ENCODE measurements at places on chromosomes 6 and 20.

DNA sequence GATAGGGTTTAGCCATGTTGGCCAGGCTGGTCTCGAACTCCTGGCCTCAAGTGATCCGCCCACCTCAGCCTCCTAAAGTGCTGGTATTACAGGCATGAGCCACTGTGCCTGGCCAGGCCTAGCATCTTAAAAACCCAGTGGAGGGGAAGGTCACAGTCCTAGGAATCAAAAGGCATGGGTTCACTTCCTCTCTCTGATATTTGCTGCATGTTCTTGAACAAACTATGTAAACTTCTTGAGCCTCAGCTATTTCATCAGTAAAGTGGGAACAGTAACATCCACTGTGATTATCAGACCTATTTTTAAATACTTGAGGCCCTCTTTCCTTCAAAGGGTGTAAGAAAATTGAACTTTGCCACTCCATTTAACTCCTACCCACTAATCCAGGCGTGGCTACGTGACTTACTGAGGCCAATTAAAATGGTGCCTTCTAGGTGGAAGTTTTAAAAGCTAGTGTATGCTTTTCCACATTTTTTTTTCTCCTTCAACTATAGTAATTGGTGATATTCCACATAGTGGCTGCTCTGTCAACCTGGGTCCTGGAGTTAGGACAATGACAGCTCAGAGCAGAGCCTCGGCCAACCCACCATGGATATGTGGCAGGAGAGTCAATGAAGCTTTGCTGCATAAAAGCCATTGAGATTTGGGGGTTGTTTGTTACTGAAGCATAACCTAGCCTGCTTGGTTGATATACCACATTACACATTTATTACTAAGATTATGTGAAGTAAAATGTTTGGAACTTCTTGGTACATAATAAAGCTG lies 32.2 kb upstream of the IER3 start:
- H3K4me1 ChIP-seq = peaks cover 13% of the 10 kb centered on the region
- no peak overlapping the region for H3K27ac ChIP-seq
- H3K4me3 ChIP-seq = no peak overlapping the region
- no peak for DNase-seq
- no peaks in the 10 kb centered on the region for H3K36me3 ChIP-seq

- no peaks in the 10 kb centered on the region for H3K27me3 ChIP-seq
- DNase-seq = peak; percentile 81
- no peak overlapping the region for H3K4me3 ChIP-seq
Observed at GRCh38 chr20:46568570-46569129, 18.2 kb upstream of the OCSTAMP start.

DNA sequence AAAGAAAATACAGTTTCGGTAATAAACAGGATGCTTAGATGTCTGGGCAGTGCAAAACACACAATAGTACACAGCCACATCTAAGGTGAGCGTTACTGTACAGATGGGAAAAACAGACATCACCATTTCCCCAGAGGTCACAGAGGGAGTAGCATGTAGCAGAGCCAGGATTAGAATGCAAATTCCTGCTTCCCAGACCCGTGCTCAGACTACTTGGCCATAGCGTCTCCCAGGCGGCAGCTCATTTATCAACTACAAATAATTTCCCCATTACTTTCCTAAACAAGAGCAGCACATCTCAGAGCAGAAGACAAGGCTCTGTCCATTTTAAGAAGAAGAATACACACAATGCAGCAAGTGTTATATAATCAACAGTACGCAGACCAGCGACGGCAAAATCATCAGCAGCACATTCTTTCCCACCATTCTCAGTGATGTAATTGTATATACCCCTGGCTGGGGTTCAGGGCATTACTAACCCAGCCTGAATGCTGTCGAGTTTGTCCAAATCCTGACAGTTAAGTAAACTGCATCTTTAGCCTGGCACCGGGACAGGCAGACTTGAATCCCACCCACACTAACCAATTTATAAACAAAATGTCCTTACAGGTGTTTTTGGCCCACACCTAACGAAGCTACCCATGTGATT lies 61.9 kb downstream of the CNKSR3 start:
- H3K4me3 ChIP-seq = no peak overlapping the region
- H3K36me3 ChIP-seq = peaks cover 6% of the 10 kb centered on the region
- H3K27ac ChIP-seq = peak overlapping the region; percentile 64
- DNase-seq = no peak

DNA sequence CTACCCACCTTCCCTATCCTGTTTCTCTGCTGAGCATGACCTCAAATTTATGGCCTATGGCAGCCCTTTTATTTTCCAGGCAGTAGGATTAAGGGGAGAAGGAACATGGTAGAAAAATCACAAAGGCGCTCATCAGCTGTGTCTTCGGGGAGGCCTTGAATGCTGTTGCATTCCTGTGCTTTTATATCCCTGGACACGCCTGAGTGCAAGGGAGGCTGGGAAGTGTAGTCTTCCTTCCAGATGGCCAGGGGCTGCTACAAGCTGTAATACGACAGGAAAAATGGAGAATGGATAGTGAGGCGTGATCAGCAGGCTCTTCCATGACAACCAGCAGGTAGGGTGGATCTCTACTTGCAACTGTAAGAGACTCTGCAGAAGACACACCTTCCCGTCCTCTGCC lies 210.9 kb upstream of the GGTLC1 start:
- H3K27ac ChIP-seq = no peak overlapping the region
- no peaks in the 10 kb centered on the region for H3K27me3 ChIP-seq
- DNase-seq = no peak

DNA sequence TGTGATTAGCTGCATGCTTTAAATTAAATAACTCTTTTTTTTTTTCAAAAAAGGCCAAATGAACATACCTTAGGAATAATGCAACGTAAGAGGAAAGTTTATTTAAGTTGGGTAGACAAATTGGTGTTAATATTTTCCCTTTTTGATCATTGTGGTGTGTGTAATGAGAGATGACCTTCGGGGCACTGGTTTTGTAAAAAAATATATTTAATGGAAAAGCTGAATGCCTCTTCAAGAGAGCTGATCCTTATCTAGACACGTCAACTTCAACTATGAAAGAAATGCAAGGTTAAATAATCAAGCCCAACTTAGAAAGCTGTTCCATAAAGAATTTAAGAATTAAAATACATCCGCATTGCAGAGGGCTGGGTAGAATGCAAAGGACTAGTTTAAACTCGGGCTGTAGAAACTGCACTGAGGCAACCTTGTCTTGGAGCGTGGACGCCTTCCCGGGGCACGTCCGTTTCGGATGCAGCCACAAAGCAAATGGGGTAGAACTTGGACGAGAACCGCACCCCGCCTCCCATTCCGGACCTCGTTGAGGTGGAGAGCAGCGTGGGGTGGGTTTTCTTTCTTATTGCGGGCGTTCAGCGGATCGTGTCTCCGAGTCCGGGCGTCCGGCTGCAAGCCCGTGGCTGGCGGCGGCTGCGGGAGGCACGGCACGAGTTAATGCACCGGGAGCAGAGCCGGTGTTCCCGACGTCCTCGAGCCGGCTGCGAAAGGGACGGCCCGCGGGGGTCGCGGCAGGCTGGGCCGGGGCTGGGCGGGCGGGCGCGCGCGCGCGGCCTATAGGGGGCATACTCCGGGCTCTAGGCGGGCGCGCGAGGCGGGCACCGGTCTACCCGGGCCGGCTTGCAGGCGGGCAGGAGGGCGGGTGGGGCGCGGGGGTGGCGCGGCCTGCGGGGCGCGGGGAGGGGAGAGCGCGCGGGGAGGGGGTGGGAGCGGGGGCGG lies 1.9 kb downstream of the JARID2 start:
- H3K4me1 ChIP-seq = peaks cover 8% of the 10 kb centered on the region
- no peaks in the 10 kb centered on the region for H3K27me3 ChIP-seq

DNA sequence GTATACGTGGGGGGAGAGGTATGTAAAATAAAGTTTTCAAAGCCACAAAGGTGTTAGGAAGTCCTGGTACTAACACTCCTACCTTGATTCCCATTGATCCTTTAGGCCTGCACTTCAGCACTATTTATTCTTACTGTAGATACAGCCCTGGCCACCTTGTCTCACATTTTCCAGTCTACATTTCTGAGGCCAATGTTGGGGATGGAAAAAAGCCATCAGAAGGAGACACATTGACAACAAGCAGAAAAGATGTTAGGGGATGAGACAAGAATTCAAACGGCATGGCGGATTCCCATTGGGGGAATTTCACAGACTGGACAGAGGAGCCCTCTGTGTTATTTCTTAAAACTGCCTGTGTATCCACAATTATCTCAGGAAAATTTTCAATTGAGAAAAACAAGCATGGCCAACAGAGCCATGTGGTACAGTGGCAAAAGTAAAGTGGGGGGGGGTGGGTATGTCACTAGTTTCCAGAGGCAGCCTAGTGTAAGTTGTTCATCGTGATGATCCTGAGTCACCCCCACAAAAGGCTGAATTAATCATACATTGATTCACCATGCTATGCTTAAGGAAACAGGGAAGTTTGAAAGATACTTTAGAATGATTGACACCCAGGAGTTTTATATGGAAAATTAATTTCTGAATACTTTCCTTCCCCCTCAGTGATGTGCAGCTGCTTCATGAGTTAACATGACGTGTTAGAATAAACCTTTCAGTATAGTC lies 40.5 kb downstream of the RREB1 start:
- peaks cover 26% of the 10 kb centered on the region for H3K4me1 ChIP-seq
- DNase-seq = no peak
- no peak overlapping the region for H3K4me3 ChIP-seq

GRCh38 chr6:71134929-71135642 lies 153.5 kb upstream of the OGFRL1 start:
- no peaks in the 10 kb centered on the region for H3K36me3 ChIP-seq
- H3K4me3 ChIP-seq = no peak overlapping the region
- no peak for DNase-seq
- no peak overlapping the region for H3K27ac ChIP-seq

DNA sequence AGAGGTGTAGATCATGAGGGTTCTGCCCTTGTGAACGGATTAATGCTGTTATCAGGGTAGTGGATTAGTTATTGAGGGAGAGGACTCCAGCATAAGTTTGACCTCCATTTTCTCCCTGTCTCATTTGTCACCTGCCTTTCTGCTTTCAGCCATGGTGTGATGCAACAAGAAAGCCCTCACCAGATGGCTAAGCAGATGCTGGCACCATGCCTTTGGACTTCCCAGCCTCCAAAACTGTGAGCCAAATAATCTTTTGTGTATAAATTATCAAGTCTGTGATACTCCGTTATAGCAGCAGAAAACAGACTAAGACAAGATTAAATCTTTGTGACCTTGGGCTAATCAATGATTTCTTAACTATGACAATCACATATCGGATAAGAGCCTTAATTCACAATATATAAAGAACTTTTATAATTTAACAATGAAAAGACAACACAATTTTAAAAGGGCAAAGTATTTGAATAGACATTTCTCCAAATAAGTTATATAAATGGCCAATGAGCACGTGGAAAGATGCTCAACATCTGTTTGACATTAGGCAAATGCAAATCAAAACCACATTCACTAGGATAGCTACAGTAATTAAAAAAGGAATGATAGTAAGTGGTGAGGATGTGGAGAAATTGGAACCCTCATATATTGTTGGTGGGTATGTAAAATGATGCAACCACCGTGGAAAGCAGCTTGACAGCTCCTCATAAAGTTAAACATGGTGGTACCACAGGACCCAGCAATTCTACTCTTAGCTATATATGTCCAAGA lies 45.3 kb upstream of the IFNGR1 start:
- no peak for DNase-seq
- no peaks in the 10 kb centered on the region for H3K36me3 ChIP-seq
- H3K4me1 ChIP-seq = peaks cover 12% of the 10 kb centered on the region

GRCh38 chr6:18122128-18123093 lies at the start of gene NHLRC1:
Gene NHLRC1 (minus strand): TSS chr6:18122677. CDS start chr6:18122606, 71 bp downstream.
- DNase-seq = peak; percentile 95
- H3K36me3 ChIP-seq = no peaks in the 10 kb centered on the region
- H3K4me1 ChIP-seq = no peaks in the 10 kb centered on the region
- peak within 1 kb of the TSS; percentile 77 for H3K4me3 ChIP-seq
- no peaks in the 10 kb centered on the region for H3K27me3 ChIP-seq

DNA sequence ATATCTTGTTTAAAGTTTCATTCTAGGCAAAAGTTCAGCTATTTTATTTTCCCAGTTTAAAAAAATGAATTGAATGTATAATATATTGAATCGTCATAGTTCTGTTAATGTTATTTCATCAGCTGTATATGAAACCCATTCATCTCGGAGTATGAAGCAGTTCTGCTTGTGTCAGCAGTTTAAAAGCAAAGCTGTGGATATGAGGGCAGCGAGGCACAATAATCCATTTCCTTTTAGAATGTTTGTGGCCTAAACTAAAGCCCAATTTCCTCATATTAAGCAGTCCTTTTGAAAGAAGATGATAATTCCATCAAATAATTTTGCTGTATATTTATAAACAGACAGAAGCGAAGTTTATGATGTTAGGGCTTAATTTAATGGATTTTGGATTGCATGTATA lies 300.1 kb downstream of the SAMD5 start:
- H3K27ac ChIP-seq = no peak overlapping the region
- no peaks in the 10 kb centered on the region for H3K36me3 ChIP-seq
- no peak for DNase-seq

Data from ascending aorta (tissue), 2 donors.